Muscle of leg (tissue), 16 donors: ENCODE measurements at places on chromosomes 13 and 19. TPM values are rescaled to one million over a fixed set of nuclear protein-coding genes. Genes with fewer than 3 reads are reported as not detected.

- DNase-seq = no peak
Measured at GRCh38 chr13:39054112-39054511, 15.9 kb downstream of the NHLRC3 start.

- no peak for DNase-seq
Measured at GRCh38 chr19:15669891-15670290, 3.0 kb upstream of the CYP4F12 start.

GRCh38 chr19:2060884-2061494, 9.9 kb upstream of the MKNK2 start:
- DNase-seq = peak; percentile 89

CYTH2 gene
- 24.2 TPM for total RNA-seq

GRCh38 chr13:58018020-58018419, 386.5 kb downstream of the PCDH17 start:
- no peak for DNase-seq

- DNase-seq = peak; percentile 25
Measured at GRCh38 chr13:51262501-51263211, 40.5 kb downstream of the FAM124A start.

PSG11 gene
- 0.75 TPM for total RNA-seq

UBXN6 gene
- total RNA-seq = 64.9 TPM

- DNase-seq = no peak
Measured at GRCh38 chr13:100266026-100266425, 177.1 kb downstream of the PCCA start.

LIN37 gene
- 10.2 TPM for total RNA-seq
